ENCODE measurements at places on chromosomes 3 and 15.

DNA sequence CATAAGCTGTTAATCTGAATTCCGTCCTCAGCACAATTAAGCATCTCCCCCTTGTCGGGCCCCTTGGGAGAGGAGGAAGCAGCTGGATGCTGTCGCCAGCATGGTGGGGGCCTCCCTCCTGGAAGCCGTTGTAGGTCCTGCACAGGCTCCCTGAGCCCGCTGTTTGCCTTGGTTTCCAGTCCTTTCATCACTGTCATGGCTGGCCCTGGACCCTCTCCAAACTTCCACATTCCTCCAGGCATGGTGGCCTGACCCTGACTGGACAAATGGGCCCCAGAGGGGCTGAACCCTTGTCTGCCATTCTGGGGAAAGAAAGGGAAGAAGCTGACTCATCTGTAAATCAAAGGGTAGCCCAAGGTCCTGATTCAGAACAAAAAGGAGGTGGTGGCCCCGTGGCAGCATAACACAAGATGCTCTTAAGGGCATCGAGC lies 300.5 kb upstream of the LRRFIP2 start:
- DNase-seq = no peak
- no peaks in the 10 kb centered on the region for H3K27me3 ChIP-seq
- H3K4me3 ChIP-seq = no peak overlapping the region
- H3K27ac ChIP-seq = no peak overlapping the region

- H3K27me3 ChIP-seq = no peaks in the 10 kb centered on the region
- H3K4me3 ChIP-seq = no peak overlapping the region
- no peaks in the 10 kb centered on the region for H3K4me1 ChIP-seq
- H3K36me3 ChIP-seq = no peaks in the 10 kb centered on the region
- no peak overlapping the region for H3K27ac ChIP-seq
Measured at GRCh38 chr3:123365450-123366143, 83.3 kb downstream of the ADCY5 start.

DNA sequence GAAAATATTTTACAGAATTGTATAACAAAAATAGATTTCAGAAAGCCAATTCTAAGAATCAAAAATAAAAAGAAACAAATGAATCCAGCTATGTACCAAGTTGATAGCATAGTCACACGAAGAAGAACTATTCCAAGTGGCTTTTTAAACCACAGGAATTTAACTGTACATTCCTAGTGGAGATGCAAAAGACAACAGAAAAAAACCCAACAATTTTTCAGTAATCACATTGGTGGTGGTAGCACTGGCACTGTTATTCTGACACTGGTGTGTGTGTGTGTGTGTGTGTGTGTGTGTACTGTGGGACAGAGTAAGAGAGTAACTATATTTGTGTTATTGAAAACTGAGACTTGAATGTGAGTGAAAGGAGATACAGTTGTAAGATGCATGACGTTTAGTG lies 9.1 kb downstream of the BFSP2 start:
- no peak overlapping the region for H3K27ac ChIP-seq
- no peak for DNase-seq
- no peaks in the 10 kb centered on the region for H3K27me3 ChIP-seq
- no peaks in the 10 kb centered on the region for H3K36me3 ChIP-seq
- no peak overlapping the region for H3K4me3 ChIP-seq

GRCh38 chr3:155342344-155342743 lies 48.9 kb upstream of the STRIT1 start:
- H3K4me1 ChIP-seq = no peaks in the 10 kb centered on the region
- no peak overlapping the region for H3K4me3 ChIP-seq
- H3K27me3 ChIP-seq = no peaks in the 10 kb centered on the region
- DNase-seq = peak; percentile 29
- no peak overlapping the region for H3K27ac ChIP-seq

DNA sequence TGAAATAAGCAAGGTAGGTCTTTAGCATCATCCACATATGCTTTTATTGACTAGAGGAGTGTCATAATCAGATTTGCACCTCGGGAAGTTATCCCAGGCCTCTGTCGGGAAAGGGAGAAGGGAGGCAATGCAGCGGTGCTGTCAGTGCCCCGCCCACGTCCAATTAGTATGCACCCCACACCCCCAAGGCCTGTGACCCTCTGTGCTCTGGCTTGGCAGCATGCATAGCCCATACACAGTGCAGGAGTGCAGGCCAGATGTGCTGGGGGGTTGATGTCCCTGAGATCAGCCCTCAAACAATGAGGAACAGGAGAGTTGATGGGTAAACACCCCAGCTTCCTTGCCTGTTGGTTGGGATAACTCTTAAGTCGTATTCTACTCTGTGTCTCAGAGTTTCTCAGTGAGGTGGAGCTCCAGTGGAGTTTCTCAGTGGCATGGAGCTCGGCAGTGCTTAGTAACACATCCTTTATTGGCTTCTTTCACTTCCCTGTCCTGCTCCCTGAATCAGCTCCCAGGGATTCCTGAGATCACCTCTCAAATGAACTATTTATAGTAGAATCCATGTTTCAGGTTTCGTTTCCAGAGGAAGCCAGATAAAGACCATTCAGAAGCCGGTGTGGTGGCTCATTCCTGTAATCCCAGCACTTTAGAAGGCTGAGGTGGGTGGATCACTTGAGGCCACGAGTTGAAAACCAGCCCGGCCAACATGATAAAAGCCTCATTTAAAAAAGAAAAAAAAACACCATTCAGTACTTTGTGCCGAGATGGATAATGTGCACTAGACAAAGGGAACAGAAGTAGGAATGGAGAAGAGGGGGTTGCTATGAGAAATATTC lies 26.7 kb upstream of the NDUFB4 start:
- no peak overlapping the region for H3K27ac ChIP-seq
- no peak overlapping the region for H3K4me3 ChIP-seq
- H3K27me3 ChIP-seq = no peaks in the 10 kb centered on the region
- no peak for DNase-seq

- H3K4me3 ChIP-seq = no peak overlapping the region
- H3K4me1 ChIP-seq = no peaks in the 10 kb centered on the region
- no peaks in the 10 kb centered on the region for H3K36me3 ChIP-seq
- no peaks in the 10 kb centered on the region for H3K27me3 ChIP-seq
Measured at GRCh38 chr3:126101521-126101982, 17.6 kb upstream of the SLC41A3 start.
